ENCODE measurements at places on chromosomes 7 and 10.

- no peak for DNase-seq
Measured at GRCh38 chr7:77935652-77936348, 137.2 kb downstream of the PHTF2 start.

DNA sequence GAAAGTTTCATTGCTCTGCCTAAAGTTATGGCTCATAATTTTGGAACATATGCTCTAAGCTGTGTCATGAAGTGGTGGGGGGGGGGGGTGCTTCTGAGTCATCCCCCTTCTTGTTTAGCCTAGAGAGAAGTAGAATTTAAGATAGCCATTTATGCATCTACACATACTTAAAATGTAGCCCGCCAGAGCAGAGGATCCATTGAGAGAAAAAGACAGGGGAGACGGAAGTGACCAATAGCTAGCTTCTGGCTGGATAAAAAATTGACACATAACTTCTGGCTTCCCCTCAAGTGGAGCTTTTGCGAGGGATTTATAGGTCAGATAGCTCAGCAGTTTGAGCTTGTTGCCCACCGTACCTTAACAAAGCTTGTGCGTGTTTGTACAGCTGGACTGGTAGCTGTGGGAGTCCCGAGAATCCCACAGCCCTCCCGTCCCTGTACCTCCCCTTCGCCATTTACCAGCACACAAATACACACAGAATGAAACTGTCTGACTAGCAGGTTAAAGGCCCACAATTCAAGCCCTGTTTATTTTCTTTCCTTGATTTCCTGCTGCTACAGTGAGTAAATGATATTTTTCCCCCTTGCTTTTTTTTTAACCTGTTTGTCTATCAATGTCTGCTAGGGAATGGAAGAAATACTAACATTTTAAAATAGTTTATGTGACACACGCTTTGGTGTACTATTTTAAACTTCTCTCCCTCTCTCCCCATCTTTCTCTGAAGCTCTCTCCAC, 232.6 kb upstream of the FERD3L start:
- no peak for DNase-seq

DNA sequence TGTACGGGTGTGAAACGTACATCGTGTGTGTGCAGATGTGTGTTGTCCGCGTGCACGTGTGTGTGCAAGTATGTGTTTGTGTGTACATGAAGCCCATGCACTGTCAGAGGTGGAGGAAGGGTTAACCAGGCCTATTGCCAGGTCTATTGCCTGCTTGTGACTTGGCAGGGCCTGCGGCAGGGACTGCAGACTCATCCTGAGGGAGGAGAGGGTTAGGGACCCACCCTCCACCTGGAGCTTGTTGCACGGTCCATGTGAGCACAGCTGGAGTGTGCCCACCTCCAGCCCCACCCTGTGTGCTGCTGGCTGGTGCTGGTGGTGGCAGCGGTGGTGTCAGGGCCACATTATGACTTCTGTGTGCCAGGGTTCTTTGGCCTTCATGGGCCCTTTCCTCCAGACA, 7.1 kb upstream of the AQP1 start:
- no peak for DNase-seq

- DNase-seq = no peak
Measured at GRCh38 chr10:72329290-72330068, 25.2 kb downstream of the DNAJB12 start.

DNA sequence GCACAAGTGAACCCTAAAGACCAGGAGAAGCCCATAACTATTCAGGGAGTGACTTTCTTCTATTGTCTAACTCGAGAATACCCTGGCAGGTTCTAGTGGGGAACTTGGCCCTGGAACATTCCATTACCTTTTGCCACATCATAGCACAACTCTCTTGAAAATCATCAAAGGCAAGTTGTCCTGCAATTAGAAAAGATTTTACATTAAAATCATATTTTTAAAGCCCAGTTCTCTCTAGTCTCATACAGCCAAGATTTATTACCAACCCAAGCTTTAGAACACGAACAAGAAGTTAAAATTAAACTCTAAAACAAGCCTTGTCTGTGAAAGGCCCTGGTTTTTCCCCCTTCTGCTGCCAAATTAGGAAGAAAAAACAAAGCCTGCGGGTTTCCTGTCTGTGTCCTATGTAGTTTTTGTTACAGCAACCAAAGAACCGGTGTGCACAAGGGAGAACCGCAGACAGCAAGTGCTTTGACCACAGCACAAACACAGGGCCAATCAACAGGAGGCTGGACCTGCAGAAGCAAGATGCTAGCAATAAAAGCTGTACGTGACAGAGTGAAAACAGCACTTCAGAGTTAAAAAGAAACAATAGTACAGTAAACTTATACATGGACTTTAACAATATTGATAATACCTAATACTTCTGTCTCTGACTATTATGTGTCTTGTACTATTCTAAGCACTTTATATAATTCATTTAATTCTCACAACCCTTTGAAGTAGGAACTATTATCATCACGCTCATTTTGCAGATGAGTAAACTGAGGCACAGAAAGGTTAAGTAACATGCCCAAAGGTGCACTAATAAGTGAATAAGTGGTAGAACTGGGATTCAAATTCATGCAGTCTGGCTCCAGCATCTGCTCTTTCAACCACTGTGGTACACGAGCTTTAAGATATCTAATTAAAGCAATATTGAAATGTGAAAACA, 65.8 kb downstream of the STK17A start:
- DNase-seq = no peak

Measured in NCI-H1436 treated with DMSO at 0.1 percent for 48 hours (cell line).